ENCODE measurements at places on chromosomes 13 and 19. TPM values are rescaled to one million over a fixed set of nuclear protein-coding genes. Genes with fewer than 3 reads are reported as not detected.

CYP4F8 gene
- not detected for total RNA-seq

PROSER3 gene
- 38.7 TPM for total RNA-seq

MEF2B gene
- total RNA-seq, result 0.74 TPM

ZNF415 gene
- not detected for total RNA-seq

PALM gene
- total RNA-seq, result 17.0 TPM

ZNF649 gene
- total RNA-seq, result 0.41 TPM

SYDE1 gene
- total RNA-seq, result 14.2 TPM

CGB1 gene
- not detected for total RNA-seq

ATP4B gene
- not detected for total RNA-seq

KLF1 gene
- total RNA-seq, result 0.06 TPM
